ENCODE measurements at places on chromosomes 1 and 21.

GRCh38 chr1:8858888-8859706, 19.4 kb downstream of the ENO1 start:
- no peak for DNase-seq

- no peak for DNase-seq
Observed at GRCh38 chr1:38892976-38893375, 11.6 kb upstream of the GJA9 start.

GRCh38 chr1:207872621-207873020, 38.3 kb downstream of the CD34 start:
- no peak for DNase-seq

- no peak for DNase-seq
Observed at GRCh38 chr21:35738347-35738961, 321.9 kb downstream of the SETD4 start.

DNA sequence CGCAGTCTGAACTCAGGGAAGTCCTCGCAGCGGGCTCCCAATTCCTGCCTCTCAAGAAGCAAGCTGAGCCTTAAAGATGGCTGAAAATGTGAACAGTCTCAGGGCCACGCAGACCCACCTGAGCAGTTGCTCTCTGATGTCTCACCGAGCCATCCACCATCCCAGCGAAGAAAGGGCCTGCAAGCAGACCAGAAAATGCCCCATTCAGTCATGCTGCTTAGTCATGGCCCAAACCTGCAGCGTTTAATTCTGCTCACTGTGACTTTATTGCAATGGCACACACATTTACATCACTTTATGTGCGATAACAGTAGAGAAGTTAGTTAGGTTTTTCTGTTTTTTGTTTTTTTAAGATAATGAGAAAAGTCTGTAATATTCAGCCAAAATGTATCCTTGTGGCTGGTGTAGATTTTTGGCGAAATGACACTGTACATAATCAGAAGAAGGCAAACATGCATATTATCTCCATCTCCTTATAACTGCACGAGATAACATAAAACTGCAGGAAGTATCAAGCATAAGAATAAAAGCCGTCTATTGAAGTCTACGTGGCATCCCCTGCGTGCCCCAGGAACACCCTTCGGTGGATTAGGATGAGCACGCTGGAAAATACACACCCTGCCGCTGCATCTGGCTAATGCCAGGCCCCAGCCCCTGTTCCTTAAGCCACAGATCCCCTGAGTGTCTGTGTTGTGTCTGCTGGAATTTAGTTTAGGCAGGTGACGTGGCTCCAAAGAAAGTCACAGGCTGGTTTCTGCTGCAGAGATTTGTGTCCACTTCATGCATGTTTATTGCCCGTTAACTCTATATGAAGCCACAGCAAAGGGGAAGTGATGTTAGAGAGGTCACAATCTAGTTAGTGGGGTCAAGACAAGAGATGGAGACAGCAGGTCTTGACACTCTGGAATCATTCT, 119.8 kb upstream of the IRF2BP2 start:
- DNase-seq: no peak

DNA sequence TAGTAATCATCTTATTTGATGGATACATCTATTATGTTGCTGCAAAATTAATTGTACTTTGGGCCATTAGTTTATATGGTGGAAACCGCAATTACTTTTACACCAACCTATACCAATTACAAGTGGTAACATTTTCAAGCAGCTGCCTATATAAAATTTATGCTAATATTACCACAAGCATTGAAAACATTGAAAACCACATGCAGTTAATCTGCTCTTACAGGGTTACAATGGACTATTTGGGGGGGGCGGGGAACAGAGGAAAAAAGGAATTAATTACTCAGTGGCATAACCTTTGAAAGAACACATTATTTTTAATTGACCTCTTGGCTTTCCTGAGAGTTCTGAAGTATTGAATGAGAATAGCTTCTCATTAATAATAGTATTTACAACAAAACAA, 1793.2 kb downstream of the NCAM2 start:
- DNase-seq: no peak

- DNase-seq: no peak
Observed at GRCh38 chr1:164613176-164613575, 54.2 kb downstream of the PBX1 start.

GRCh38 chr1:66183400-66183799, 350.6 kb upstream of the SGIP1 start:
- no peak for DNase-seq

DNA sequence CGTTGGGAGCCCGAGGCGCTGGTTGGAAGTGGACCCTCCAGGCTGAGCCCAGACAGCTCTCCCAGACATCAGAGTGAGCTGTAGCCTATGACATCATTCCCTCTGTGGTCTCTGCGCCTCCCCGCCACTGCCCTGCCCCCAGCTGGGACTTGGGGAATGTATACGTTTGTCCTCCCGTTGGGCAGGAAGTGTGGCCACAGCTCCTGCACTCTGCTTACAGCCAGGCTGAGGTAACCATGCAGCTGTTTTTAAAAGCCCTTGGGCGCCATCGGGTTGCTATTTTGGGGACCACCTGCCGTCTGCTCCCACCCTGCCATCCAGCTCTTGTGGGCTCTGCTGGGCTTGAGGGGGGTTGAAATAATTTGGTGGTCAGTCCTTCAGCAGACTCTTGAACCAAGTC, 7.8 kb downstream of the VASH2 start:
- no peak for DNase-seq

DNA sequence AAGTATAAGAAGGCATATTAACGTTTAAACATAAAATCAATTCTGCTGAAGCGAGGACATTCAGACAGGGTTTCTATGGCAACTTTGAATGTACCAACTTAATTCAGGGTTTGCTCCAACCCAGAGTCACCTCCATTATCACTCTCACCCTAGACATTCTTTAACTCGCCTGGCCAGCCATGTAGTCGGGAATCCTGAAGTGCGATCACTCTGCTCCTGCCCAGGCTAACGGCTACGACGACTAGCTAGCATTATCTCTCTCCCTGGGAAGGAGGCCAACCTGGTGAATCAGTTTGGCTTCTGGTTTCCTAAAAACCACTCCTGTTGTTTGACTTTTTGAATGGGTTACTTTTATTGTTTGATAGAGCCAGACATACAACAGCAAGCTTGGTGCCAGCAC, 38.9 kb upstream of the ZBTB18 start:
- no peak for DNase-seq

All from thoracic aorta (tissue), 2 donors.